ENCODE measurements at places on chromosomes 7 and 10.

DNA sequence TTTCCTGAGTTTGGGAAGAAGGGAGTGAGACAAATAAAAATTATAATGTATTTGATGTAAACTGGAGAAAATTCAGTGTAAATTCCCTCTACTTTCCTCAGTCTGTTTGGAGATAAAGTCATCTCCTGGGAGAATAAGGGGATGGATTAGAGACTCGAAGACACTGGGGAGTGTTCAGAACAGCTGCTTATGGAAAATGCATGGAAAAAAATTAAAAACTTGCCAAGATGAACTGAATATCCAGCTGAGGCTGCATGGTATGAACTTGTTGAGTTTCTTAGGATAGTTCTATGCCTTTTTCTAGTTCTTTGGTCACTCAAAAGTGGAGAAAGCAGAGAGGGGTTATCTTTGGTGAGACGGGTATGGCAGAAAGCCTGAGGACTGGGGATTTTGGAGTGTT is 210.5 kb downstream of the BICC1 start:
- DNase-seq, result no peak

DNA sequence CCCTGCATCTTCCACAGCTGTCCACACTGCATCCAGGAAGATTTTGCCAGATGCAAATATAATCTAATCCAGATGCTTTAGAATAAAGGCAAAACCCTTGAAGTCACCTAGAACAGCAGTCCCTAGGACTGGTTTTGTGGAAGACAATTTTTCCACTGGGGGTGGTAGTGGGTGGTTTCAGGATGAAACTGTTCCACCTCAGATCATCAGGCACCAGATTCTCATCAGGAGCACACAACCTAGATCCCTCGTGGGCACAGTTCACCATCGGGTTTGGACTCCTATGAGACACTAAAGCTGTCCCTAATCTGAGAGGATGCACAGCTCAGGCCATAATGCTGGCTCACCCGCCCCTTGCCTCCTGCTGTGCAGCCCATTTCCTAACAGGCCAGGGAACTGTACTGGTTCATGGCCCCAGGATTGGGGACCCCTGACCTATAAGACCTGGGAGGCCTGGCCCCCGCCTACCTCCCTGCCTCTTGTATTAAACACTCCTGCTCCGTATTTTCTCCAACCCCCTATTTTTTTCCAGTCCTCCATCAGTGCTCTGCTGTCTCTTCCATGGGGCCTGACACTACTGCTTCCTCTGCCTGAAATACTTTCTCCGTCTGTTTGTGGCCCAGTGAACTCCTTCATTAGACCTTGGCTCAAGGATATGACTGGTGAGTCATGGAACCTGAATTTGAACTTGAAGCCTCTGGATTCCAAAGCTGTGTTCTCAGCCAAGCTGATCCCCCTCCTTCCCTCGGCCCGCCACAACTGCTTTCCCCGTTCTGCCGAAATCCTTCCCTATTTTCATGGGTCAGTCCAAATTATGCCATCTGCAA is 79.9 kb upstream of the RHEB start:
- DNase-seq, result no peak

GRCh38 chr10:44398747-44399658 is 14.1 kb upstream of the CXCL12 start:
- no peak for DNase-seq

- no peak for DNase-seq
These were observed 63.1 kb upstream of the ICA1 start for GRCh38 chr7:8325067-8325466.

DNA sequence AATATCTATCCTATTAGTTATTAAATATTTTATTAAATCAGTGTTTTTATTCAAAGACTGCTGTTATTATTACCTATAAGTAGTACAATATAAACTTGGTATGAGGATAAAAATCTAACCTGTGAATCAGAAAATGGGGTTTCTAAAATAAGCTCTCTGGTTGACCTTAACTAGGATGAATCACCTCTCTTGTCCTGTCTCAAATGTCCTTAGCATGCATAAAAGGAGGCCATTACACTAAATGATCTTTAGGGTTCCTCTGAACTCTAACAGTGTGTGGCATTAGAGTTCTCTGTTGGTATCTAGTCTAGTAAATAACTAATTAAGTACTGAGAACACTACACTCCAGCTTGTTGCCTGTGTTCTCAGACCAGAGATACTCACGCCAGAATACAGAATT is 143.1 kb upstream of the LRRTM3 start:
- no peak for DNase-seq

DNA sequence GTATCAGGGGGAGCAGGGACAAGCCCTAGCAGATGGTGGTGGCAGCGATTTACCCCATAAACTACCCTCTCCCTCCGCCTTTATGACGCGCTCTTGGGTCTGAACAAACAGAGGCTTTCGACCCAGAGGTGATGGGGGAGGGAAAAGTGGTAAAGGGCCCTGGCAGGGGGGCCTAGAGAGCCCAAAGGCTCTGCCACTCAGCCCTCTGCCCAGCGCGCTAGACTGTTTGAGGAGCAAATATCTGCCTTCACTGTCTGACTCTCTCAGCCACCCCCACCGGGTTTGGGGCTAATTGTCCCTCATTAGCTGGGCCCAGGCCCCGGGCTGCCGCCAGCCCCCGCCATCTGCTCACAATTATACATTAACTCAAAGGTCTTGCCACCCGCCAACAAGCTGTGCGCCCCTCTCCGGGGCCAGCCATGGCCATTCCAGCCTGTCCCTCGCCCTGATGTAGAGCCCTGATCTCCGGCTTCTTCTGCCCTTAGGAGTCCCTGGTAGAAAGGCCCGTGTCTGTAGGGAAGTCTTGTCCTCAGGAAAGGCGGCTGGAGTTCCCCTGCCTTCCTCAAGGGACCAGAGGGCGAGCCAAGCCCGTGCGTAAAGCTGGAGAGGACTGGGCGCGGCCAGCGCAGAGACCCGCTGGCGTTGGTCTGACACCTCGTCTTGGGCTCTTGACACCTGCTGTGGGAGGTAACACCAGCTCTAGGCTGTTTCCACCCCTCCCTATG is 1.9 kb upstream of the PAX4 start:
- DNase-seq, result no peak

DNA sequence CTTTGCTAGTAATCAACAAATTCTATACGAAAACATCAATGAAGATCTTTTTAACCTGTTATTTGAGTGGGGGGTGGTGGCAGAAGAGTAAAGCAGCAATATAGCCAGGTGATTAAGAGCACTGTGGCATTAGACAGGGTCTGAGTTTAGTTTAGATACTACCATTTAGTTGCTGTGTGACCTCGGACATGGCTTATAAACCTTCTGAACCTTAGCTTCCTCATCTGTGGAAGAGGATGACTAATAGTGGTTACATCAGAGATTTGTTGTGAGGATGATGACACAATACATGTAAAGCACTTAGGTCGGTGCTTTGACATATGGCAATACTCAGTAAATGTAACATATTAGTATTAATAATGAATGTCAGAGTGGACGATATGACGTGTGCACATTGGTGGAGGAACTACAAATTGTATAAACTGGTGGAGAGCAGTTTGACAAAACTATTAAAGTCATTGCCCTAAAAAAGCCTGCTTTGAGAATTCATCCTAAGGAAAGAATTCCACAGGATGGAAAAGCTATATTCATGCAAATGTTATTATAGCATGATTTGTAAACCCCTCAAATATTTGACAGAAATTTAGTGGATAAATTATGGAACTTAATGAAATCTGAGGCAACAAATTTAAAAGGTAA is 24.3 kb downstream of the SPAG6 start:
- no peak for DNase-seq

- no peak for DNase-seq
These were observed 61.4 kb upstream of the COMTD1 start for GRCh38 chr10:75297021-75297599.

- DNase-seq, result no peak
These were observed 23.4 kb upstream of the SHH start for GRCh38 chr7:155835446-155836215.

GRCh38 chr10:122643931-122644534 is 55.6 kb downstream of the C10orf120 start:
- no peak for DNase-seq

GRCh38 chr7:77933394-77933793 is 134.8 kb downstream of the PHTF2 start:
- no peak for DNase-seq

DNA sequence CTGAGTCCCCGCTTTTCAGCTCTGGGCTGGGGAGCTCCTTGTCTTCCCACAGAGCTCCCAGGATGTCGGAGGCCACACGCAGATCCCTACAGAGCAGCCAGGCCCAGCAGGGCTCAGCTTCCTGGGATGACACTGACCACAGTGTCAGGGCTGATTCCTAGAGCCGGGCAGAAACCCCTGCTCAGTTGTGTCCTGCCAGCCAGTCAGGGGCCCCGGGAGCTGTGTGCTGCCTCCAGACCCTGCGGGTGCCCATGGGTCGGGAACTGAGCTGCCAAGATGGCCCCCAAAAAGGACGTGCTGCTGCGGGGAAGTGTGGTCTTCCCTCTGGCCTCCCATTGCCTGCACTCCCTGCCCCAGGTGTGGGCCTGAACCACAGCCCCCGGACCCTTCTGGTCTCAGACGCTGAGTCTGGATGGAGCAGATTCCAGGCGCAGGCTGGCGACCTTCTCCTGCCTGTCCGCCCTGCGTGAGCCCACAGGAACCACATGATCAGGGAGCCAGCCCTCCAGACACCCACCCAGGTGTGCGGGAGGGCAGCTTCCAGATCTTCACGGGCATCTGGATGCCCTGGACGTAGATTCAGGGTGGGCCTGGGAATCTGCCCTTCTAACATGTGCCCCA is 217.4 kb downstream of the MAD1L1 start:
- no peak for DNase-seq

DNA sequence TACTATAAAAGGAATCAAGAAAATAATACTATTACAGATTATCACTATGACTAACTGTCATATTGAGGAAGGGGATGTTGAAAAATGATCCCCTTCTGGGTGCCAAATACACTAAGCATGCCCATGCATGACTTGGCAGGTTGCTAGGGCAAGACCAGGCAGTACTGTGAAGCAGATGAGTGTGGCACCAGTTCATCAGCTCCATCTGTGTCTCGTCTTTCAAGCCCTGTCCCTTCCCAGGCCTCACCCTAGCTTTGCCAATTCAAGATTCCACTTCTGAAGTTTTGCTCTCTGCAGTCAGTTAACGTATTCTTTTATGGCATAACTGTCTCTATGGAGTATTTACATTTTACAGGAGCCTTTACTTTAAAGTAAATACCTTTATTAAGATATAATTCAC is 135.6 kb upstream of the HPS1 start:
- DNase-seq, result no peak

DNA sequence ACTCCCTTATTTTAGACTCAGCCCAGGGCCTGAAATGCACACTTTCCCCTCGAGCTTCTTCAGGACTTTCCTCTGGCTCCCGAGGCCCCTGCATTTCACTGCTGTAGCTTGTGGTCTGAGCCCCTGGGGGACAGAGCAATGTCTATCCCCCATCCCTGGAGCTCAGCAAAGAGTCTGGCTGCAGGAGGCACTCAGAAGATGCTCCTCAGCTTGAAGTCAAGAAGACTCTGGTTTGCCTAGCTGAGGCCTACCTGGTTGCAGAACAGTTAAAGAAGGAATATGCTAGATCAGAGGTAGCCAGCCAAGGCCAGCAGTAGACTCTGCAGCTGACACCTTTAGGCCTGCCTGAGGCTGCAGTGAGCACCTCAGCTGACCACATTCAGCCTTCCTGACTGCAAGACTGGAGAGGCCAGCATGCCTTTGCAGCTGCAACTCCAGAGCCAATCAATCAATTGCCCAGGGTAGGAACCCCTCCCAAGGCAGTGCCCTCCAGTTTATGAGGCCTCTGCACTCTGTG is 36.9 kb upstream of the IKZF1 start:
- no peak for DNase-seq

GRCh38 chr10:106625751-106626150 is 538.8 kb downstream of the SORCS1 start:
- no peak for DNase-seq

DNA sequence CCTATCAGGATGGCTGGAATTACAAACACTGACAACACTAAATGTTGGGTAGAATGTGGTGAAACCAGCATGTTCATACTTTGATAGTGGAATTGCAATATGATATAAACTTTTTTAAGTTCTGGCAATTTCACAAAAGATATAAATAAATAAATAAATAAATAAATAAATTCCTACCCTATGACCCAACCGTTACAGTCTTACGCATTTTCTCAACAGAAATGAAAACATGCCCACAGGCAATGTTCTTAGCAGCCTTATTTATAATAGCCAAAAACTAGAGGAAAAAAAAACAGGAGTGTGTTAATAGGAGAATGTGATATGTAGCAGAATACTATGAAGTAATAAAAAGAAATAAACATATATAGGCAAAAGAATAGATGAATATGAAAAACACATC is 318.9 kb downstream of the IPMK start:
- DNase-seq, result no peak

DNA sequence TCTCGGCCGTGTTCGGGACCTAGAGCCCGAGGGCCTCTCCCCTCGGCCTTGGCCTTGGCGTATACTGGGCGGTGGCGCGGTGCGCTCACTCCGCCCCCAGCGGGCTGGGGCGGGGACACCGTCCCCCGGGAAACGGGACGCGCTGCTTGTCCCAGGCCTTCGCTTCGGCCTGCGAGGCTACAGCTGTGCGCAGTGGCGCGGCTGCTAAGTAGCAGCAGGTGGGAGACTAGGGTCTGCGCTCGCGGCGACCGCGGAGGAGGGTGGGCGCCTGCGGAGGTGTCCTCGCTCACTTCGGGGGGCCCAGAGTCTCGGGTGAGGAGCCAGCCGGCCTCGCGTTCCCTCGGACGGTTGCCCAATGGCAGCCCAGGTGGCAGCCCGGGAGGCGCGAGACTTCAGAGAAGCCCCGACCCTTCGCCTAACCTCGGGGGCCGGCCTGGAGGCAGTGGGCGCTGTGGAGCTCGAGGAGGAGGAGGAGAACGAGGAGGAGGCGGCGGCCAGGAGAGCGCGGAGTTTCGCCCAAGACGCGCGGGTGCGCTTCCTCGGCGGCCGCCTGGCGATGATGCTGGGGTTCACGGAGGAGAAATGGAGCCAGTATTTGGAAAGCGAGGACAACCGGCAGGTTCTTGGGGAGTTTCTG is at the start of gene DNAH11:
DNAH11 (plus strand) TSS at position 149 of the 637 bp plus-strand sequence; CDS start at position 356, 207 bp downstream.
- peak; percentile 57 for DNase-seq

GRCh38 chr10:53209944-53210611 is 437.5 kb upstream of the MBL2 start:
- DNase-seq, result no peak

DNA sequence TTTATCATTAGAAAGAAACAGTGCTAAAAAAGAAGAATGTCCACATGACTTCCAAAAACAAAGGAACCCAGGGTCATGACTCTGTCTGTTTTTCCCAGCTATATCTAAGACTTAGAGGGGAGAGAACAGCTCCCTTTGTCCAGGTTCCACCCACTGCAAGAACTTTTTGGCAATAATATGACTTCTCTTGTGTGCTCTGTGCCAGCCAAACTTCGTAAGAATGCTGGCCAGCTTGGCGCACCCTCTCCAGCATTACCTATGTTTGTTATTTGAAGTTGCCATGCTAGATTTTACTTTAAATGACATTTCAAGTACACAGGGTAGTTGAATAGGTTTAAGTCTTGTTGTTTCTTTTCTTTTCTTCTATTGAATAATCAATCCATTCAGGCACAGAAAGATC is 371.4 kb downstream of the KCNMA1 start:
- DNase-seq, result no peak

GRCh38 chr10:13920031-13920430 is 333.3 kb downstream of the PRPF18 start:
- DNase-seq, result no peak

GRCh38 chr7:42372479-42372878 is 135.5 kb upstream of the GLI3 start:
- peak; percentile 20 for DNase-seq

Measured in neuronal stem cell (in vitro differentiated cells).